Germinal center (tissue), 1 donor: ENCODE measurements at places on chromosomes 3 and 15.

GRCh38 chr15:101060576-101061551, 141.7 kb downstream of the LRRK1 start:
- DNase-seq: no peak

DNA sequence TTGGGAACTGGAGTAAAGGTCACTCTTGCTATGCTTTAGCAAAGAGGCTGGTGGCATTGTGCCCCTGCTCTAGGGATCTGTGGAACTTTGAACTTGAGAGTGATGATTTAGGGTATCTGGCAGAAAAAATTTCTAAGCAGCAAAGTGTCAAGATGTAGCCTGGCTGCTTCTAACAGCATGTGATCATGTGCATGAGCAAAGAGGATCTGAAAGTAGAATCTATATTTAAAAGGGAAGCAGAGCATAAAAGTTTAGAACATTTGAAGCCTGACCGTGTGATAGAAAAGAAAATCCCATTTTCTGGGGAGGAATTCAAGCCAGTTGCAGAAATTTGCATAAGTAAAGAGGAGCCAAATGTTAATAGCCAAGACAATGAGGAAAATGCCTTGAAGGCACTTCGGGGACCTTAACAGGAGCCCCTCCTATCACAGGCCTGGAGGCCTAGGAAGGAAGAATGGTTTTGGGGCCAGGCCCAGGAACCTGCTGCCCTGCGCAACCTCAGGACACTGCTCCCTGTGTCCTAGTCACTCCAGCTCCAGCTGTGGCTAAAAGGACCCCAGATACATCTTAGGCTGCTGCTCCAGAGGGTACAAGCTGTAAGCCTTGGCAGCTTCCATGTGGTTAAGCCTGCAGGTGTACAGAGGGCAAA, 212.2 kb upstream of the LINGO1 start:
- DNase-seq: no peak

- no peak for DNase-seq
Observed at GRCh38 chr3:194148383-194148782, 12.4 kb downstream of the HES1 start.

DNA sequence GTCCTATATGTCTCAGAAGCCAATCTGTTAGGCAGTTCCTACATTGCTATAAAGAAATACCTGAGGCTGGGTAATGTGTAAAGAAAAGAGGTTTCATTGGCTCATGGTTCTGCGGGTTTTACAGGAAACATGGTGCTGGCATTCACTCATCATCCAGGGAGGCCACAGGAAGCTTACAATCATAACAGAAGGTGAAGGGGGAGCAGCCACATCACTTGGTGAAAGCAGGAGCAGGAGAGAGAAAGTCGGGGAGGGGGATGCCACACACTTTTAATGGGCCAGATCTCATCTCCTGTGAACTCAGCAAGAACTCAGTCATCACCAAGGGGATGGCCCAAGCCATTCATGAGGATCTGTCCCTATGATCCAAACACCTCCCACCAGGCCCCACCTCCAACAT, 9.1 kb downstream of the SLC49A4 start:
- no peak for DNase-seq

DNA sequence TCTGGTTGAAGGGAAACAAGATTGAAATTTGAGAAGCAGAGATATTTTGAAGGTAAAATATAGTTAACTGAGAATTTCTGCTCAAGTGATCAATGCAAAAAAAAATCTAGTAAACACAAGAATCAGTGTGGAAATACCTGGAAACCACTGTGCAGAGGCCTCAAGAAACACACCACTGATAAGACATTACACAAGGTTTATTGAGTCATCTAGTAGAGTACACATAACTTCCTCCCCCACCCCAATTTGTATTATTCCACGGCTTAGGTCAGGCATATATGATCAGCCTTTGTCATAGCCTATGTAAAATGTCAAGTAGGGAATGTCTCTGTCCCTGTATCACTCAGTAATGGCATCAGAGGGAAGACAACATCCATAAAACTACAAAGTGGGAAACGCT, 447.8 kb upstream of the BCHE start:
- DNase-seq: no peak

GRCh38 chr15:84934942-84935729, 46.5 kb upstream of the PDE8A start:
- no peak for DNase-seq

GRCh38 chr15:50828610-50829206, 63.2 kb upstream of the SPPL2A start:
- no peak for DNase-seq

- DNase-seq: no peak
Observed at GRCh38 chr15:40281801-40282146, 1.1 kb downstream of the ANKRD63 start.

DNA sequence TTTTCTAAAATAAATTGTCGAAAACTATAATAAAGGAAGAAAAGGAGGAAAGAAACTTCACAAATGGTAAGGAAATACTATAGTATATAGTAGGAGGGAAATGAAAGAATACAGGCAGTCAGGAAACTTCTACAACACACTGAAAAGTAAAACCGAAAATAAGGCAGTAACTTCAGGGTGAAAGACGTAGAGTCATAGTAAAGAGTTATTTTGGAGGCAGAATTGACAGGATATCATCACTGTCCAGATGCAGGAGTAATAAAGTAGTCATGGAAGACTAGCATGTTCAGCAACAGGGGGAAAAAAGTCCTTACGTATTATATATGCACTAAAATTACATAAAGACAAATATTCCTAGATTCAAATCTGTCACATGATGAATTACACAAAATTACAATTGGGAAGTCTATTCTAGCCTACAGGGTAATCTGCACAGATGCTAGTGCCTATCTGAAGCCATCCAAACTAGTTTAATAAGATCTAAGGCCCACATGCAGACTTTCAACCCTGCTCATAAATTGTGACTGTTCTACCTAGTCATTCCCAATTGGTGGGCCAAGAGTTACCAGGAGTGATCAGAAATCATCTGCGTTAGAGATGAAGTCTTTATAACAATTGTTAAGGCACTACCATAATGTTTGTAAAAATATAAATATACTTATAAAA, 14.0 kb downstream of the VPS13C start:
- DNase-seq: no peak

DNA sequence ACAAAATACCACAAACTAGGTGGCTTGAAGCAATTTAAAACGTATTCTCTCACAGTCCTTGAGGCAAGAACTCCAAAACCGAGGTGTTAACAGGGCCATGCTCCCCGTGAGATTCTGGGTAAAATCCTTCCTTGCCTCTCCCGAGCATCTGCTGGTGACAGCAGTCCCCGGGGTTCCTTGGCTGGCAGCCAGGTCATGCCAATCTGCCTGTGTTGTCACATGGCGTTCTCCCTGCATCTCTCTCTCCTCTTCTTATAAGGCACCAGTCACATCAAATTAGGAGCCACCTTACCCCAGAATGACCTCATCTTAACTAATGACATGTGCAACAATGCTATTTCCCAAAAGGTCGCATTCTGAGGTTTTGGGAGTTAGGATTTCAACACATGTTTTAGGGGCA, 26.3 kb upstream of the LRRN1 start:
- no peak for DNase-seq

GRCh38 chr15:31332020-31332680, 5.5 kb downstream of the KLF13 start:
- DNase-seq: no peak

DNA sequence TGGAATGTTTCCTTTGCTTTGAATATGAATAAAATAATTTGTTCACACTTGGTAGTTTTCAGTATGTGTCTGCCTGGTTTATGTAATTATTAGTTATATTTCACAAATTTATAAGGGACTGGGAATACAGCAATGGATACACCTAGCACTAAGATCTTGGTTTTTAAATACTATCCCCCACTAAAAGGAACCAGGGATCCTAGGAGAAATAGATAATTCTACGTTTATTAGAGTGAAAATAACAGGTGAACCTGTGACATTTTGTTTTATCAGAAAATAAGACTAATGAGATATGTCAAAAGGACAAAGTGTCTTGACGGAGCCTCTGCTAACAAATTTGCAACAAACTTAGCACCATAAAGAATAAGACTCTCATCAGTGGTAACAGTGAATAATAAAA, 3.4 kb downstream of the PSMD6 start:
- no peak for DNase-seq

GRCh38 chr3:135965129-135965505, 411 bp upstream of the PPP2R3A start:
- no peak for DNase-seq

GRCh38 chr3:44236485-44236908, 5.2 kb upstream of the TOPAZ1 start:
- DNase-seq: no peak

DNA sequence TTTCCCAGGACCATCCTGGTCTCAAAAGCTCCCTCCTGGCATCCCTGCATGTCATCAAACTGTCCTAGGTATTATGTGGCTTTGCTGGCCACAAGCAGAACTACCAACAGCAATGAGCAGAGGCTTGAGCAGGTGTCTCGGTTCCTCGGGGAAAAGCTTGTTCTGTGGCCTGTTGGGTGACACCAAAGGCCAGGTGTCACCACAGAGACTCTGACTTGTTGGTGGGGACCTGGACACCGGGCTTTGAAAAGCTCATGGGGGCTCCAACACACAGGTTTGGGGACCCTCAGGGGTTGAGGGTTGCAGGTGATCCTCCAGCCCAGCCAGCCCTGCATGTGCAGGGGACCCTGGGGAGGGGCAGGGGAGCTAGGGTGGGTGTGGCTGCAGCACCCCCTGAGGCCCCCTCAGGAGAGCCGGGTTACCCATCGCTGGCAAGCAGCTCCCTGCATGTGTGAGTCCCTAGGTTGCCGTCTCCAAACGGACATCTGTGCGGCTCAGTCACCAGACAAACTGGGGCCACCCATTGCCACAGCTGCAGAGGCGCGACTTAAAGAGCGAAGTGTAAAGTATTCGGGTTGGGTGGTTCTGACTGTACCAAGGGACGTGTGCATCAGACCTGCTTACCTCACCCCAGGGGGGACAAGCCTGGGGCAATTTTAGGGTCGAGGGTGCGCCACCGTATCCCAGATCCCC, 140.1 kb downstream of the CHSY1 start:
- DNase-seq: no peak

DNA sequence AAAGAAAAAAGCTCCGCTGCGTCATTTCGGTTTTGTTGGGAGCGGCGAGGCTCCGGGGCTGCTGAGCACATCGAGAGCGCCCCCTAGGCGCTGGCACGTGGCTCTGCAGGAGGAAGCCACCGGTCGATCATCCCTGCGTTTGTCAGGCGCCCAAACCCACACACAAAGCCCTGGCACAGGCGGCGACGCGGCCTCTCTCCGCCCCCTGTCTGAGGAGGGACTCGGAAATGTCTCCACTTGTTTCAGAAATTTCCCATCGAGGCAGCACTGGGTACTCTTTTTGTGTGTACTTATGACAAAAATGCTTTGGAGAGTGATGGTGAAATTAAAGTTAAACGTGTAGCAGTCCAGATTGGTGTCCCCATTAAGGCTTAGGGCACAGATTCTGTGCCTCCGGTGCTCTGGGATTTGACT, 407.3 kb upstream of the ONECUT1 start:
- peak; percentile 50 for DNase-seq

- no peak for DNase-seq
Observed at GRCh38 chr3:143201045-143201444, 81.5 kb downstream of the CHST2 start.

DNA sequence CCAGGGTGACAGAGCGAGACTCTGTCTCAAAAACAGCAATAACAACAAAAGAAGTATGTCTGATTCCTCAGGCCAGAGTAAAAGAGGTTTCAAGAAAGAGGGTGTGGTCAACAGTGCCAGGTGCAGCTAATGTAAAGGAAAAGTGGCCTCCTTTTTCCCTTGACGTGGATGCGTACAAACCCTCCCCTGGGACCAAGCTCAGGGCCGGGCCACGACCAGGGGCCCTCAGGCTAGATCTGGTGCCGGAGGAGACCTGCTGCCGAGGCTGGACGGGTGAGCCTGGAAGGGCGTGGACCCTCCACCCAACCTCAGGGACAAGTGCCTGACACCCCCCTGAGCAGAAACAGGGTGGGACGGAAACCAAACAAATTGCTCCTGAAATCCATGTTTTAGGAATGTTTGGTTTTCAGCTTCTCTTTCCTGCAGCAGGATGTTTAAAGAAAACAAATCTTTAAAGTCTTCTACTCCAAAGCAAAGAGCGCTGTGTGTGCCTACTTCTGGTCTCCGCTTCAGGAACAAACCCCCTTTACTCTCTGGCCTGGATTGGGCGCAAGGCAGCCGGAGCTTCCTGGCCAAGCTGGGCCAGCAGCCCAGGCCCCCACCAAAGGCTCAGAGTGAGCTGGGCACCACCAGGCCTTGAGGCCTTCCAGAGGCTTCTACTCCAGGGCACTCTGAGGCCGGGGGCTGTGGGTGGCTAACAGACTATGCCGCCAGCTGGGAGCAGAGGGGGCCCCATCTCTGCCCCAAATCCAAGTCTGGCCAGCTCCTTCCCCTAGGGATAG, 21.4 kb downstream of the ZDHHC19 start:
- no peak for DNase-seq

- DNase-seq: no peak
Observed at GRCh38 chr3:156973954-156974353, 147.8 kb downstream of the LEKR1 start.

DNA sequence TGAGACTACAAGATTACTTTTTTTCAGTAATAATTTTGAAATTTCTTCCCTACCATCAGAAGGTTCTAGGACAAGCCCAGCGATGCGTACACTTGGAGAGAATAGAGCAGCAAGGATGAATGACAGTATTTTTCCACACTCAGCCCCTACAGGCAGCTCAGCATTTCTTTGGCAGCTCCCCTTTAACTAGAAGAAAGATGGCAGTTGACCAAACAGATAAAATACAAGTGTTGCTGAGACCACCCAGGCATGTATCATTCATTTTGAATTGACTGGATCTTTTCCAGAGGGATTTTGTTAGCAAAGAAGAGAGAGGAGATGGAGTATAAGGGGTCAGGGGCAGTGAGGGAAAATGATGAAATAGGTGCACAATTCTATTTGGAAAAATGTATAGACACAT, 761.3 kb downstream of the AGBL1 start:
- DNase-seq: no peak

DNA sequence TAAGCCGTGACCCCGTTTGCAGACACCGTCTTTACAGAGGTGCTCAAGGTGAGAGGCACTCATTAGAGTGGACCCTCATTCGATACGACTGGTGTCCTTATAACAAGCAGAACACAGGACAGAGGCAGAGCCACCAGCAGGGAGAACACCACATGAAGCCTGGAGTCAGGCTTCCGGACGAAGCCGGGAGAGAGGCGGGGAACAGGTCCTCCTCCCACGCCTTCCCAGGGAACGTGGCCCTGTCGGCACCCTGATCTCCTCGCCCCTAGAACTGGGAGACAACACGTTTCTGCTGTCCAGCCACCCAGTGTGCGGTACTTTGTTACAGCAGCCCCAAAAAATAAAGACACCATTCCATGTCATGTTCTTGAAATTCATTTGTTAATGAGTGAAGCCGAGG, 33.6 kb downstream of the ZDHHC19 start:
- DNase-seq: no peak

DNA sequence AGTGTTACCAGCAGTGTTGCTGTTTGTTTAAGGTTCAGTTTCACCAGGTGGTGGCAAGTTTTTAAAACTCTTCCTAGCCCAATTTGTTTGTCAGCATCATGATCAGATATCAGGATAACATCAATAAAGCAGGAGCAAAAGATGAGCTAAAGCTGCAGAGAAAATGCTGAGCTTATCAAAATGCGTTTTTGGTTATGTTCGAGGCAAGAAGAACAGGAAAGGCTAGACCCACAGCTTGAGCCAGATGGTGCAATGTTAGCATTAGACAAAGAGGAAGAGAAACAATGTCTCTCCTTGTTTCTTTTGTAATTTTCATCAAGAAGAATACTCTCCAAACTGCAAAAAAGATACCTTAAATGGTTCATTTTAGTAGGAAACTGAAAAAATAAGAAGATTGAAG, 66.2 kb downstream of the THRB start:
- no peak for DNase-seq
